ENCODE measurements at places on chromosomes 5 and 9.

DNA sequence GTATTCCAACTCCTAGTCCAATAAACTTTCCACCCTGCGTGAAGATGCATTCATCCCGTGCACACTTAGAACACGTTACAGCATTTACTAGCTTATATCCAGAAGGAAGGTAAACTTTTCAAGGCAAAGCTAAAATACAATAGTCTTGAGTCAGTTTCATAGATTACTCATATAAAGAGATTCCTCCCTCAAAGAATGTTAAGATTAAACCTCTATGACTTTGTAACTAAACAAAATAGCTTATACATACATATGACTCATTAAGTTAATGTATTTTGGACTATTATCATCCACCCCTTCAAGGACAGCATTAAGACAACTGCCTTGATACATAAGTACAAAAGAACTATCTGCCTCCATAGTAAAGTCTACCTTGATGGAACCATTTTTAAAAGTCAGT, 36.1 kb downstream of the TLE1 start:
- no peak for DNase-seq

DNA sequence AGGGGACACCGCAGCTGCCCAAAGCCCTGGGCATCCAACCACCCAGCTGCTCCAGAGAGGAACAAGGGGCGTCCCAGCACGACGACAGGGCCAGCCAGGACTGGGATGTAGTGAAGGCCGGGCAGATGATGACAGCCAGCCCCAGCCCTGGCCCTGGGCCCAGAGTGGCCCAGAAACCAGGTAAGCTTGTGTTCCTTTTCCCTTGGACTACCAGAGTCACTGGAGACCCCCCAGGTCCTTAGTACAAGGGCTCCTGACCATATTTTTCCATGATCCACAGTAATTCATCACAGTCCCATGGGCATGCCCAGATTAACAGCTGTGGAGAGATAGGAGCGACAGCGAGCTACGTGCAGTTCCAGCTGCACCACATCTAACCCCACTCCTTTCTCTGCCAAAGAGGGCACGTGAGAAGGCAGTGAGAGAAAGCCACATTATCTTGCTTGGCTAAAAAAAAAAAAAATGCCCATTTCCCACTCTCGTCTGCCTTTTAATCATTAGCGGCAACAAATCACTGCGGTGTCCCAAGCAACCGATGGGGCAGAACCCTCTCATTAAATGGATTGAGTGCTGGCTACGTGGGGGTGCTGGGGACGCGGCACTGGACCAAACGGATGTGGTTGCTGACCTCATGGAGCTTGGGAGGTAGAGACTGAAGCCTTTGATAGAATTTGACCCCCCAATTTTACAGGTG, 21.7 kb upstream of the SYNPO start:
- no peak for DNase-seq

- DNase-seq: no peak
Observed at GRCh38 chr5:135087950-135088349, 53.9 kb upstream of the PITX1 start.

DNA sequence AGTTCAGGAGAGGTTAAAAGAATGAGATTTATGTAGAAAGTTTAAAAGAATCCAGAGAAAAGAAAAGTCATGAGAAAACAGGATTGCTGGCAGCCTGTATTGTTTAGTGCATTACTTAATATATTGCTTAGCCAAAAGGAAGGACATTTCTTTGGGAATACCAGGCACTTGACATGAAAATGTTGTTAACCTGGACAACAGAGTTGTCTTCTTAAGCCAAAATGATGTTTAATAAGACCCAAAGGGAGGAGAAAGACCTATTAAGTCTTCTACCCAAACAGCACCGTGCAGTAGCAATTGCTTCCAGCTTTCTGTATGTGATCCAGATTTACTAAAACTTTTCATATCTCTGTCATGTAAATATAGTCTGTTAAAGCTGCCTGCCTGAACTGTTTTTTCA, 74.0 kb upstream of the PRLR start:
- no peak for DNase-seq

DNA sequence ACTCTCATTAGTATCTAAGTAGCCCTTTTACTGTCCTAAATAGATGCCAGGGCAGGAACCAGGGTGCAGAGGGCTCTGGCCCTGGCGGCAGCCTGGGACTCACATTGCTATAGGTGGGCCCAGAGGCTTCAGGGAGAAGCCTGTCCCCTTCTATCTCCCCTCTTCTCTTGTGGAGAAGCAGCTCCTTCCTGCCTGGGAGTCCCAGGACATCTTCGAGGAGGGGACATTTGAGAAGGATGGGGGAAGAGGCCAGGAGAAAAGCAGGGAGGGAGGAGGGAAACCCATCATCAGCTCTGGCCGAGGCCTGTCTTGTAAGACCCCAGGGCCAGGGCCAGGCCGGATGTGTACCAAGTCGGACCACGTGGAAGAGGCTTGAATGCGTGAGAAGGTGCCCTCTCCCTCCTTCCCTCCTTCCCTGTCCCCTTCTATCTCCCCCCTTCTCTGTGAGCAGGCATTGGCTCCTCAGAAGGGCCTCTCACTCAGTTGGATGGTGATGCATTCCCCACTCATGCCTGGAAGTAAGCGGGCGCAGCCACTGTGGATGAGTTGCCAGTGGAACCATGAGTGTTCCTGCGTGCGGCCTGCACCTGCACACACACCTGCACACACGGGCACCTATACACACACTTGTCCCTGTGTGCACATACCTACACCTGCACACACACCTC, 20.7 kb upstream of the LPCAT1 start:
- DNase-seq: no peak

DNA sequence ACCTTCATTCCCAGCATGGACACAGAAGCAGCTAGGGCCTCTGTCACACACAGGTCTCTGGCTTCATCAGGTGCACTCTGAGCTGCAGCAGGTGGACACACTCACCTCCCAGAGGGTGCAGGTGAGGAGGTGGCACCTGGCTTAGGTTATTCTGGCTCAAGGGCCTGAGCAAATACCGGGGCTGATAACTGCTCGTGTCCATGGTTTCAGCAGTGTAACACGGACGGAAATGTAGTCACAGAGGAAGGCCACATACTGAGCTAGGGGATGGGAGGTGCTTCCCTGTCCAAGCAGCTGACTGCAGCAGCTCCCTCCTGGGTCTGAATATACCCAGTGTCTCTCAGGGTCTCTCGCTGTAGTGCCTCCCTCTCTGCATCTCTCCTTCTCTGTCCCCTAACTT, 5.7 kb downstream of the PHF2 start:
- DNase-seq: no peak

DNA sequence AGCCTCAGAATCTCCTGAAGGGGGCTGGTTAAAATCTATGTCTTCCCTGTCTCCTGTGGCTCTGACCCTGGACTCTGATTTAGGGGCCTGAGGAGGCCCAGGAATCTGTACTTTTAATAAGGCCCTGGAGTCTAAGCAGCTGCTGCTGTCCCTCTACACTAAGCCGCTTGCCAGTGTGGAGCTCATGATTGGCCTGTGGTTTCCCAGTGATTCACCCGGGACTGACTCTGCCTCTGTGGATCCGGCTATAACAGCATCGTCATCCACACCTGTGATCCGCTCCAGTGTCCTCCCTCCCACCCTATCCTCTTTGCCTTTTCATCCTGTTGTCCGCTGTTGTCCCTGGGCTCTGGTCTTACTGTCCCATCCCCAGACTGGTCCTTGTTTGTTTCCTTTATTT, 3.7 kb downstream of the SLC31A2 start:
- DNase-seq: no peak

DNA sequence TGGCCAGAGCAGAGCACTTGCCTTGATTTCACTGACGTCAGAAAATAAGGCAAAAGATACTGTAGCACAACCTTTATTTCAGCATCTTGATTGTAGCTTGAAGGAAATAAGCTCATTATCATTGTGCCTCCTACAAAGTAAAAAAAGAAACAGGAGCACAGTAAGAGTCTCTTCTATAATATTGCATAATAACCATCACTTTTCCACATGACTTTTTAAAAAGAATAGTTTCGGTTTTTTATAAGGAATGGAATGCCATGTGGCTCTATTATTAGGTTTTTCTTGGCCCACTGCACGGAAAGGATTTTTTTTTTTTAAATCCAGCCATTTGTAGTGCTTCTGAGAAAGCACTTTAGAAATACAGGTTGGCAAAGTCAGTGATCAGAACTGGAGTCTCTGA, 655.3 kb downstream of the LRRC70 start:
- DNase-seq: no peak

GRCh38 chr5:54663866-54664265, 146.3 kb downstream of the SNX18 start:
- no peak for DNase-seq

GRCh38 chr9:15277400-15278090, 29.5 kb downstream of the TTC39B start:
- no peak for DNase-seq

DNA sequence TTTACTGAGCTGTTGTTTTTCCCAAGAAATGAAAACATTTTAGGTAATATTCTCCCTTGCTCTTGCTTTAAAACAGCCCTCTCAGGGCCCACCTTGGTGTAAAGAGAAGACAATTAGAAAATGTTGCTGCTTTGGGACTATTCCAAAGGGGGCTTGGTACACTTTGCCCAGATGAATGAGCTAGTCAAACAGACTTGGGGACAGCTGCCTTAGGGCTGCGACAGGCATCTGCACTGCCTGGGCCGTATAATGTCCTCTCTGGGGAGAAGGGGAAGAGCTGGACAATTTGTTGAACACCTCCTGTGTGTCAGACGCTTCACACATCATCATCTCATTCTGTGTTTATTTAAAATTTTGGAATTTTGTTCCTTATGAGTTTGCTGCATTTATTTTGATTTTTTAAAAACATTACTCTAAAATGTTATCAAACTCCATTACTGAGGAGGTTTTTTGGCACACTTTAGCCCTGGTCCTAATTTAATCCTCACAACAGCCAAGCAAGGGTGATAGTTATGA, 28.8 kb downstream of the C5orf58 start:
- no peak for DNase-seq

DNA sequence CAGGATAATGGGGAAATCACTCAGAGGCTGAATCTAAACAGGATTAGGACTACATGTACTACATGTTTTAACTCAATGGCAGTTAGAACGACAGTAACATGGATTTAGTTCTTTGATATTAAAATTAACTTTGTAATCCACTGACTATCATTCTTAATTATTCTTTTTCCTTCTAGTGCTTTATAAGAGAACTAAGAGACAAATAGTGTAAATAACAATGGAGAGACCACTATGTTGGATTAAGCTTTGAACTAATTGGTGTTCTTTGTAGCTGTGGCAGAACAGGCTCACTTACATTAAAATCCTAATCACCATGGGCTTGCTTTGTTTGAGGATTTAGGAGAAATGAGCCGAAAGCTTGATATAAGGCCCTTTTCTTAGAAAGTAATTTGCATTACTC, 18.8 kb downstream of the NMRK1 start:
- no peak for DNase-seq

DNA sequence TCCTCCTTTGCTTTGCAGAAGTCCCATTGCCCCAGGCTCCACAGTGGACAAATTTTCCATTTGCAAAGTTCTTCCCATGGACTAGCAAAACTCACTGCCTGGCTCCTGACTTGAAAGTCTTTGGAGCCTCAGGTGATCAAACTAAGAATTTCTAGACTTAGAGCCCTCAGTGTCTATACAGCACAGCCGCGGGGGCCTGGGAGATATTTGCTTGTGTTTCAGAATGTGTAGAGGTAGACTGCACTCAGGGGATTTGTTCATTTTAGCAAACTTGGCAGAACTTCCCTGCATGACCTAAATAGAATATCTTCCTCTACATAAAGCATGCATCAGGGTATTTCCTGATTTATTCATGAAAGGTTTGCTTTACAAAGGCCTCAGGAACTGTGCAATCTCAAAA, 384.2 kb upstream of the ZNF462 start:
- no peak for DNase-seq

- DNase-seq: no peak
Observed at GRCh38 chr5:139064613-139065012, 133.6 kb downstream of the SIL1 start.

DNA sequence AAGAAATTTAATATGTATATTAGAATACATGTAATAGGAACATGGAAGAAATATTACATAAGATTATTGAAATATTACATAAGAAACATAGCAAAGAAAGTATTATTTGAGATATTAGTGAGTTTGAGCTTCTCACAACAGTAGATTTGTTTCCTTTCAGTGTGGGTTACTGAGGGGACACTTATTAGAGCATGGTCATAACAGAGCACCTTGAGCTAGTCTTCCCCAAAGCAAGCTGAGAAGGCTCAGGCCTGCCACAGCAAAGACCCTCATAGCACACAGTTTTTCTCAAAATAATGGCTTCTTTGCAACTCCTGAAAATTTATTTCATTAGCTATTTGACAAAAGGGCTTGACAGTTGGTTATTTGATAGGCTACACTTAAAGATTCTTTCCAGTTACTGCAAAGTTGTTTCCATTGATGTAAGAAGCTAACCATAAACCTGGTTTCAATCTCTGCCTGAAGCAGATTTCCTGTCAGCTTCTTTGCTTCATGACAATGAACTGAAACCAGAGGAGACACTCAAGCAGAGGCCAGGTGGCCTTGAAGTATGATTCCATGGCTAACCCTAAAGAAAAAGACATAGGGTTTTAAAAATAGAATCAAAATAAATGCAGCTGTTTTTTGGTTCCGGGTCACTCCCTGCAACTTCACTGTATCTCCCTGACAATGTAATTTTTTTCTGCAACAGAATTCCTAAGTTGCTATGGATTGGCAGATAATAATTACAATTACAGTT, 68.6 kb downstream of the ERMP1 start:
- DNase-seq: no peak

GRCh38 chr9:134885679-134886412, 5.2 kb downstream of the FCN2 start:
- no peak for DNase-seq

GRCh38 chr5:167348251-167348926, 943.1 kb upstream of the WWC1 start:
- DNase-seq: no peak

DNA sequence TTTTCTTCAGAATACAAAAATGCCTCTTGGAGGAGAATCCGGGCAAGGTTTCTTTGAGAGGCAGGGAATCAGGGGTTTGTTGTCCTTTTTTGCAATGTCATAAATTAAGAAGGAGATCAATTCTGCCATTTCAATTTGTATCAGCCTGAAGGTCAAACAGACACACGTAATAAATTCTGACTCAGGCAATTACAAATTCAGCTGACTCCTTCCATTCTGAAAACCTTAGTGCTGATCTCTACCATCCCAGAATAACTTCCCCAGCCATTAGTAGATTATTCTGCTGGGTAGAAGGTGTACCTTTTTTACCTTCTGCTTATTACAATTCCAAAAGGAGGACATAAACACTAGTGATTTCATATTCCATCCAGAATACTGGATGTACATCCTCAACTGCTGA, 516.6 kb downstream of the AGTPBP1 start:
- no peak for DNase-seq

GRCh38 chr5:39426051-39426745, 1.4 kb upstream of the DAB2 start:
- DNase-seq: no peak

DNA sequence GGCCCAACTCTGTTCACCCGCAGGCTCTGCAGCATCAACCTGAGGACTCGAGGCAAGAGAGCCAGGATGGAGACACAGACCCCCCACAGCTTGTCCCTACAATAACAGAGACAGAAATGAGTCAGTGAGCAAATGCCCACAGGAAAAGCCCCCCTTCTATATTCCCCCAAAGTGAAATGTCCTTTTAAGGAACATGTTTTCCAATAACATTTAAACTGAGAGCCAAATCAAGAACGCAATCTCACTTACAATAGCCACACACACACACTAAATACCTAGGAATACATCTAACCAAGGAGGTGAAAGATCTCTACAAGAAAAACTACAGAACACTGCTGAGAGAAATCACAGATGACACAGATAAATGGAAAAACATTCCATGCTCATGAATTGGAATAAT, 49.0 kb downstream of the TEX10 start:
- no peak for DNase-seq

- DNase-seq: no peak
Observed at GRCh38 chr5:52065182-52065581, 681.9 kb downstream of the ISL1 start.

GRCh38 chr9:133666387-133666786, 30.2 kb downstream of the DBH start:
- no peak for DNase-seq
